ENCODE measurements at places on chromosomes 16 and 17. TPM values are rescaled to one million over a fixed set of nuclear protein-coding genes. Genes with fewer than 3 reads are reported as not detected.

The ZDHHC1 gene
- total RNA-seq: 4.8 TPM

The CD300A gene
- 1.1 TPM for total RNA-seq

The RDM1 gene
- 0.53 TPM for total RNA-seq

- no peak for DNase-seq
These were observed 13.6 kb upstream of the TERF2 start for GRCh38 chr16:69399361-69399760.

The RBFOX1 gene
- total RNA-seq: not detected

- DNase-seq: no peak
These were observed 106.5 kb downstream of the MRM1 start for GRCh38 chr17:36707904-36708303.

The CD19 gene
- total RNA-seq: 0.42 TPM

The CD300C gene
- 0.76 TPM for total RNA-seq

- DNase-seq: no peak
These were observed 8.4 kb downstream of the CES1 start for GRCh38 chr16:55824473-55825000.

The MYL11 gene
- not detected for total RNA-seq

DNA sequence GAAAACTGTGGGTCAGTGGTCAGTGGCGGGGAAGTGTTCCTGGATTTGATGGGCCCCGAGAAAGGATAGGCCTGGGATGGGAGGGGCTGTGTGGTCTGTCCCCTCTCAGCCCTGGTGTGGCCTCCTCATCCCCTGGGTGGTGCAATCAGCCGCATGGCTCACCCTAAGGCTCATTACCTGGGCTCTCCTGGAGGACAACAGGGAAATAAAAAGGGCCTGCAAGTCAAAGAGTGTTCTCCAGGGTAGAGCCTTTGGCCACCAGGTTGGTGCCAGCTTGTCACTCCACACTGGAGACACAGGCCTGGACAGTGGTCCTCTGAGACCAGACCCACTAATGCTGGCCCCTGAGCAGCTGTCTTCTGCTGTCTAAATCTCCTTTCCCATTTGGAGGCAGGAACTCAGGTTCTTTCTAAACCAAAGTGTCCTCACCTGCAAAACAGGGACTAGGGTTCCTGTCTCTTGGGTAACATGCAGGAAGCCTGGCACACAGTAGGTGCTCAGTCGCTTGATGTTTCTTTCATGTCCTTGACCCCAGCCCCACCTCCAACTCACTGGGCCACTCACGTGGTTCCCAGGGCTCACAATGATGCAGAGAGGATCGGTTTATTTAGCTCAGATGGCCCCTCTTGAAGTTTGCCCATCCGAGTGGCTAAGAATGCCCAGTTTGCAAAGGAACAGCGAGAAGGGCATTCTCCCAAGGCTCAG is 2.4 kb downstream of the NDRG4 start:
- DNase-seq: no peak

The HOXB5 gene
- not detected for total RNA-seq

The FOXK2 gene
- 38.2 TPM for total RNA-seq

The RNF43 gene
- 8.6 TPM for total RNA-seq

DNA sequence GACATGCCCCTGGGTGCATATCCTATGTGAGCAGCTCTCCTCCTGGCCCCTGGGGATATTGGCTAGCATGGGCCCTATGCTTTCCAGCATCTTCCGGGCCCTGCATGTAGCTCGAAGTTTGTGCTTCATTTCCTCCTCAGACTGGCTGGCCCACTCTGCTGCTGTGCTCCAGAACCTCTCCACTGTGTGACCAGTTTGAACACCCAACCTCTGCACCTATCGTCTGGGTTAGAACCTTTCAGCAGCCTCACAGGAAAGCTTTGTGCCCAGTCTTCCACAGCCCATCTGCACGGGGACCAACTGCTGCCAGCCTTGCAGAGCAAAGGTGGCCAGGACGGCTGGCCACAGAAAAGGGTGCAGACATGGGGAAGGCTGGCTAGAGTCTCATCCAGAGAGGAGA is 10.2 kb upstream of the CLEC18B start:
- DNase-seq: no peak

The ZACN gene
- not detected for total RNA-seq

- no peak for DNase-seq
These were observed 654 bp downstream of the WFDC1 start for GRCh38 chr16:84295203-84295860.

GRCh38 chr16:58511933-58512815 is 3.1 kb upstream of the SETD6 start:
- DNase-seq: no peak

The ABCC11 gene
- total RNA-seq: 0.57 TPM

The CRISPLD2 gene
- 17.0 TPM for total RNA-seq

DNA sequence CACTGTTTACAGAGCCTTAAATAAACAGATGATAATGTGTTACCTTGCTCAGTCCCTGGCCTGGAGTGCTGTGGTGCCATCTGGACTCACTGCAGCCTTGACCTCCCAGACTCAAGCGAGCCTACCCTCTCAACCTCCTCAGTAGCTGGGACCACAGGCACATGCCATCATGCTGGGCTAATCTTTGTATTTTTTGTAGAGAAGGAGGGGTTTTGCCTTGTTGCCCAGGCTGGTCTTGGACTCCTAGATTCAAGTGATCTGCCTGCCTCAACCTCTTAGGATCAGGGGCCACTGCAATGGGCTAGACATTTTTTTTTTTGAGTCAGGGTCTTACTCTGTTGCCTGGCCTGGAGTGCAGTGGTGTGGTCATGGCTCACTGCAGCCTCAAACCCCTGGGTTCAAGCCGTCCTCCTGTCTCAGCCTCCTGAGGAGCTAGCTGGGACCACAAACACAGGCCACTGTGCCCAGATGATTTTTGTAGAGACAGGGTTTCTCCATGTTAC is 5.0 kb upstream of the NAGLU start:
- no peak for DNase-seq

The TEKT5 gene
- not detected for total RNA-seq

The GFAP gene
- total RNA-seq: not detected

GRCh38 chr16:25066747-25067631 is 44.6 kb upstream of the LCMT1 start:
- DNase-seq: no peak

The RNF222 gene
- total RNA-seq: 8.1 TPM

The CFAP119 gene
- total RNA-seq: not detected

- DNase-seq: no peak
These were observed 15.3 kb downstream of the MEAK7 start for GRCh38 chr16:84489131-84489530.

- no peak for DNase-seq
These were observed 182.8 kb upstream of the HS3ST3A1 start for GRCh38 chr17:13784434-13785095.

DNA sequence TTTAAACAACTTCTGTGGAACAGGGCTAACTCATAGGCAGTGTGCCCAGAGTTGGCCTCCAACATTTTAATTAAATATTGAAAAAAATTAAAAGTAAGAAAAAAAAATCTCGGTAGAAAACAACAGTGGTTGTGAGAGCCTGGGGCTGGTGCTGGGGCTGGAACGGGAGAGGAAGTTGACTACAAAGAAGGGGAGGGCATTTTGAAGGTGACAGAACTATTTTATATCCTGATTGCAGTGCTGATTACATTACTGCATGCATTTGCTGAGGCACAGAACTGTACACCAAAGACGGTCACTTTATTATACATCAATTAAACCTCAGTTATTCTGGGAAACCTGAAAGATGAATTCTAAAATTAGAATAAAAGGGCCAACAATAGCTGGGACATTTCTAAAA is 142.5 kb downstream of the PARN start:
- DNase-seq: no peak

- DNase-seq: no peak
These were observed 23.7 kb upstream of the FAAP100 start for GRCh38 chr17:81575836-81576235.

DNA sequence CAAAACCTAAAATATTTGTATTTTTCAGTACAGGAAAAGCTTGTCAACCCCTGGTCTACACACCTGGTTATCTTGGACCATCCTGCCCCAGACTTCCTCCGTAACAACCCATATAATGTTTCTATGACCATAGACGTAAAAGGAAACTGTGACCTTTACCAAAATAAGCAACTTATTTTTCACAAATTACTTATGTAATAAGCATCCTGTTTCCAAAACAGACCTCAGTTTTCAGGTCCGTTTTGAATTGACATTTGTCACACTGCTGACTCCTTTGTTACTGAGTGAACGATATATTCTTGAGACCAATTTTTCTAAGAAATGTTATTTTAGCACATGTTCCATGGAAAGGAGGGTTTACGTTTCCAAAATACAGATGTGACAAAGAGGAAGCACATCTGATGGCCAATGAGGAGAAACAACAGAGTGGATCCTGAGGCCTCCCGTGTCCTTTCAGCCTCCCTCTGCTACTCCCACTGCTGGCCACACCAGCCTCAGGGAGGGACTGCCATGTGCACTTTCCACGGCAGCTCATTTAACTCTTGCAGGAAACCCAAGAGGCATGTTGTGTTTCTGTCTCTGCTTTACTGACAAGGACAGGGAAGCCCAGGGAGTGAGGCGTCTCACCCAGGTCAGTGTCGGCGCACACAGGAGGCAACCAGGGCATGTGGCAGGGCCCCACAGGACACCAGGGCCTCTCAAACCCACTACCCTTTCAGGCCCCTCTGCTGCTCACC is 20.1 kb upstream of the ALDH3A1 start:
- no peak for DNase-seq

The CES2 gene
- total RNA-seq: 165 TPM

Data from esophagus squamous epithelium (tissue), 5 donors.